ENCODE measurements at places on chromosomes 13 and 19.

- DNase-seq, result no peak
These were observed 1.3 kb downstream of the RAD23A start for GRCh38 chr19:12946731-12947496.

GRCh38 chr19:39795001-39795400 lies 16.3 kb downstream of the LEUTX start:
- DNase-seq, result no peak

GRCh38 chr19:47179653-47180310 lies 49.1 kb downstream of the SAE1 start:
- DNase-seq, result no peak

DNA sequence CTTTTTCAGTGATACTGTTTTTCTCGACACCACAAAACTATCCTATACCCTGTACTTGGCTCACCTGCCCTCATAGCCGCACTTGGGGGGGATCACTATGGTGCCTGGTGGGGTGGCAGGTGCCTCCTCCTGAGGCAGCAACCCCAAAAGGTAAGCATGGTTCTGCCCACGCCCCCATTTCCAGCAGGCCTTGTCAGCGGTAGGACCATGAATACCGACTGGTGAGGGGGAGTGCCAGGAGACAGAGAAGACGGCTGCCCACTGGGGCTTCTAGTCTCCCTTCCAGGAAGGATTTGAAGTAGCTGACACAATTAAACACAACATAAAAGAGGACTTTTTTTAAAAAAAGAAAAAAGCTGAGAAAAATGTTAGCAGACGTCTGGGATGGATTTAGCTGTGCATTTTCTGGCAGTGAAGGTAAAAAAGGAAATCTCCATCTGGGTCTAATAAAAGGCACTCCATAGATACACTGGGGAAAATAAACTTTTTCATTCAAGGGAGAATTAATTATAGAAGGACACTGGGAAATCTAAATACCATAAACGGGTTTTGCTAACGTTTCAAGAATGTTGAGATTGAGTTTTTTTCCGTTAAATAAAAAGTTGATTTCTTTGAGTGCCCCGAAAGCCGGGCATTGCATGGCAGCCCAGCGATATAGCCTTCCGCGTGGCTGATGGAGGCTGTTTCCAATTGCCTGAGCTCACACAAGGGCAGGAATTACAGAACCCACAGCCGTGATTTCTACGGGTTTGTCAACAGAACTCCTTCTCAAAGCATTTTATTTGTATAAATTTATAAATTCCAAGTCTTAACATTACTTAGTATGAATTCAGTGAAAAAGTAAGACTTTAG lies 45.1 kb downstream of the ATP11A start:
- DNase-seq, result no peak

DNA sequence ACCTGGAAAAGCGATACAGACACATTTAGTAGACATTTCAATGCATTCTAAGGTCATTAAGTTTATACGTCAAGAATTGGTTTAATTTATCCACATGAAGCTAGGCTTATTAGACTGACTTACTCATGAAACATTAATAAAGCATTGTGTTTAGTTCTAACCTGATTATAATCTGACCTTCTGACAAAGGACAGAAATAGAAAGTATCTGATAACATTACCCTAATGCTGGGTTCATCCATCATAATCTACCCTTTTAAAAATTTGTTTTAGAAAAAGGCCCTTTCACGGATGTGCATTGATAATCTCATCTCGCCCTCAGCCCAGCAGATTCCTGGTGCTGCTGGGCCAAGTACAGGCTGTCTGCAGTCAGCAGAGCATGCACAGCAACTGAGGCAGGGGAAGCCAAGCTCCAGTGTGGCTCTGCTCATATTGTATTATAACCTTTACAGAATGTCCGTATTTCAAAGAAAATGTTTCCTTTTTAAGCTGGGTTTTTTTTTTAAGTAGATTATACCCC lies 142.1 kb upstream of the MAB21L1 start:
- no peak for DNase-seq
